Activated CD4-positive, CD25-positive, alpha-beta regulatory T cell treated with anti-CD3 and anti-CD28 coated beads, Interleukin-2, amount 50 U/mL, for 72 hours (primary cell): ENCODE measurements at places on chromosomes 7 and 10.

DNA sequence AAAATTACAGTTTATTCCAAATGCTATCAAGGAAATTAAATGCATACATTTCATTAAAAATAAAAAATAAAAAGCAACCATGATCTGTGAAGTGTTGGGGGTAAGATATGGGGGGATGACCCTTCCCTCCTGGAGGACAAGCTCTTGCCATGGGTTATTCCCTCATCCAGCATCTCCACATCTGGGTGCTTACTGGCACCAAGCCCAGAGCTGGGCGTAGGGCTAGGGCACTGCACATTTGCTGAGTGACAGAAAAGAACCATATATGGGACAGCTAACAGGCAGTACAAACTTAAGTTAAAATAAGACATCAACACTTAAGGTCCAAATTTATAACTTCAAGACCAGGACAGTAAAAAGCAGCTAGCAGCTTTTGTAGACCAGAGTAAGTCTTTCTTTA lies 10.2 kb downstream of the CCDC6 start:
- DNase-seq = no peak

- DNase-seq = no peak
Observed at GRCh38 chr7:104979167-104979841, 34.7 kb upstream of the KMT2E start.

DNA sequence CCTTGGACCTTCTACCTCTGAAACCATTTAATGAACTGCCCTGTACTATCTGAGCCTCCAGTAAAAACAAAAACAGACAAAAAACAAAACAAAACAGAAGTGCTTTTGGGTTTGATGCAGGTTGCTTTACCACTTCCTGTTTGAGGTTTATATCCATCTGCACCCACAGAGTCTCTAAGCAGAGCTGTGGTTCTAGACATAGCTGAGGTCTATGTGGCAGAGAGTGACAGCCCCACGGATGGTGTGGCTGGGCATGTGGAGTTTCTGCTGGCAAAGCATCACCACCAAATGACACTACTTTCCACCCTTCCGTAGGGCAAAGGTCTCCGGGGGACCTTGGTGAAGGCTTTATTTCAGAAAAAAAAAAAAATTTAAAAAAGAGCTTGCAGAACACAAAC lies 754.2 kb downstream of the GRID1 start:
- peak; percentile 34 for DNase-seq

- DNase-seq = no peak
Observed at GRCh38 chr7:139694389-139694676, 83.5 kb downstream of the HIPK2 start.

GRCh38 chr10:61998937-61999336 lies 97.4 kb downstream of the ARID5B start:
- DNase-seq = no peak

DNA sequence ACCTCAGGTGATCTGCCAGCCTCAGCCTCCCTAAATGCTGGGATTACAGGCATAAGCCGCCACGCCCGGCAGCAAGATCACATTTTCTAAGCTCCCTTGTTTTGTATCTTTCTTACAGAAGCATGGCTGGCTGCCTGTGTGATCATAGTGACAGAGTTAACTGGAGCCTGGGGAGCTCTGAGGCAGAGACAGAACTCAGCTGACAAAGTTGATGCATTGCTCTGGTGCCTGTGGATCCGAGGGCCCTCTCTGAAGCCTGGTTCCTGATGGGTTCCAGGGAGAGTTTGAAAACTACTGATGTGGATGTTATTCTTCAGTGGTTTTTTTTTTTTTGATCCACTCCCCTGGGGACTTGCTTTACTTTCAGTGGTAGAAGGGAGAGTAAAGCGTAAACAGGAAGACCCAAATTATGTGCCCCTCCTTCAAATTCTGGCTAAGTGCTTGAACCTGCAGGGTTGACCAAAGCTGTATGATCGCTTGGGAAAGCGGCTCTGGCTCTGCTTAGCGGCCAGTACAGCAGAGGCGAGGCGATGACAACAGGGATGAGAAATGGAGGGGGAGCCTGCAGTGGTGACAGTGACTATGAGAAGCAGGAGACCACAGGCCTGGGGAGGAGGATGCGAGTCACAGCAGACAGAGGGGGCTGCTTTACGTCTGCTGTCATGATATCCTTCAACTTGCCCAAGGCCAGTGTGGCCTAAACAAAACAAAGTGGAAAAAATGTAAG lies 6.8 kb upstream of the EFCAB10 start:
- no peak for DNase-seq

DNA sequence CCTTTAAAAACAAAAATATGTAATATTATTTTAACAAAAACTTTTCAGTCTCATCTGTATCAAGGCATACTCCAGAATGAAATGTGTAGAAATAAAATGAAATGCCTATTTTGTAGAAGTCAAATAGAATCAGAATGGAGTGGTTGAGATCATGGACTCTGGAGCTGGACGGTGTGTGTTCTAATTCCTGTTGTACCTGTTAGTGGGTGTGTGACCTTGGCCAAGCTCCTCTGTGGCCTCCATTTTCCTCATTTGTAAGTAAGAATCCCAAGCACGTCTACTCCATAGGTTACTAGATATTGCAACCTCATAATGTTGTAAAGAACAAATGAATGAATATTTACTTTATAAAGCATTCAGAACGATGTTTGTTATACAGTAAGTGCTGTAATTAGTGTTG lies 74.9 kb downstream of the HDAC9 start:
- DNase-seq = no peak
